ENCODE measurements at places on chromosomes 12 and 14. TPM values are rescaled to one million over a fixed set of nuclear protein-coding genes. Genes with fewer than 3 reads are reported as not detected.

DNA sequence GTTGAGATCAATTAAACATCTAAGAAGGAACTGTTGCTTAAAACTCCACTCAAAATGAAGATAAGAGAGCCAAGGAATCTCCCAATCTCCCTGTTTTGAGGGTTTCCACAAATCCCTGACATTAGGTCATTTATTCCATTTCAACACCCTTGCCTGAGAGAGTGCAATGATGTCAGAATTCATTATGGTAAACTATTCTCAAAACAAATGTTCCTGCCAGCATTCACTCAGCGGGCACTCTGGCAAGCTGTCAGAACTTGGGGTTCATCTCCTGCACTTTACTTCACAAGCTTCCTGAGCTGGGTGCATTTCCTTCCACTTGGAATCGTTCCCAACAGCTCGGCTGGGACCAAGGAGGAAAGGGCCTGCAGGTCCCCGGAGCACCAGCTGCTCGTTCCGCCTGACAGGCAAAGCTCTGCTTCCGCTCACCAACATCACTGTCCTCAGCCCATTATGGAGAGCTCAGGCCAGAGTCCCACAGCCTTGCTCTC, 117.8 kb downstream of the TTC7B start:
- no peak for DNase-seq
- no peaks in the 10 kb centered on the region for H3K27me3 ChIP-seq
- no peak overlapping the region for H3K4me3 ChIP-seq
- peaks cover 4% of the 10 kb centered on the region for H3K4me1 ChIP-seq

DNA sequence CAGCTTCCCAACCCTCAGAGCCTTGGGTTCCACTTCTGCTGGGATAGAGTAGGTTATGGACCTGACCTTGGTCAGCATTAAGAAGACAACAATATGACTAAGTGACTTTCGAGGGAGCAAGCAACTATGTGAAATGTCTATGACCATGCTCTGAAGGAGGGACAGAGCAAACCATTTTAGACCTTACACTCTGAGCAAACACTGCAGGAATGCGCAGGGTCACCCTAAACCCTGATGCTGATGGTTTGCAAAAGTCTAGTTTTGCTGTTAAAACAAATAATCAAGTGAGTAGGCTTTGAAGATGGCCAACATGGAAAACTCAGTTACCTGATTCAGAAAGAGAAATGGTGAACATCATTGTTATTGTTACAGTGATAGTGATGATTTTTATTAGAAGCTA, 8.7 kb downstream of the ZCCHC8 start:
- peaks cover 37% of the 10 kb centered on the region for H3K36me3 ChIP-seq
- H3K27ac ChIP-seq, result no peak overlapping the region
- no peak overlapping the region for H3K4me3 ChIP-seq
- no peaks in the 10 kb centered on the region for H3K27me3 ChIP-seq

DNA sequence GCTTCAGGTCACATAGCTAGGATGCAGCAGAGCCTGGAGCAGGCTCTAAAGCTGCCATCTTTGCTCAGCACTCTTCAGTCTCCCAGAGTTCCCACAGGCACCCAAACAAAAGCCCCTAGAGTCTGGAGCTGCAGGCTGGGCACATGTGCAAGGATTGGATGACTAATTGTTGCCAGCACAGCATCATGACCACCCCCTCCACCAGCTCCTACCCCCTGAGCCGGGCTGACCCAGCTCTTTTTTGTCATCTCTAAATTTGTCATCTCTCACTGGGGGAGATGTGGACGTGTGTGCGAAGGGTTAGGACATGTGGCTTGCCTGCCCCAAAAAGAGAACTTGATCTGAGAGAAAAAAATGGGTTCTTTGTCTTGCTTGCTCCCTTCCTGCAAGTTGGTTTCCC, 4.3 kb upstream of the MMP19 start:
- H3K4me1 ChIP-seq, result no peaks in the 10 kb centered on the region
- H3K4me3 ChIP-seq, result no peak overlapping the region
- no peaks in the 10 kb centered on the region for H3K36me3 ChIP-seq
- DNase-seq, result no peak

DNA sequence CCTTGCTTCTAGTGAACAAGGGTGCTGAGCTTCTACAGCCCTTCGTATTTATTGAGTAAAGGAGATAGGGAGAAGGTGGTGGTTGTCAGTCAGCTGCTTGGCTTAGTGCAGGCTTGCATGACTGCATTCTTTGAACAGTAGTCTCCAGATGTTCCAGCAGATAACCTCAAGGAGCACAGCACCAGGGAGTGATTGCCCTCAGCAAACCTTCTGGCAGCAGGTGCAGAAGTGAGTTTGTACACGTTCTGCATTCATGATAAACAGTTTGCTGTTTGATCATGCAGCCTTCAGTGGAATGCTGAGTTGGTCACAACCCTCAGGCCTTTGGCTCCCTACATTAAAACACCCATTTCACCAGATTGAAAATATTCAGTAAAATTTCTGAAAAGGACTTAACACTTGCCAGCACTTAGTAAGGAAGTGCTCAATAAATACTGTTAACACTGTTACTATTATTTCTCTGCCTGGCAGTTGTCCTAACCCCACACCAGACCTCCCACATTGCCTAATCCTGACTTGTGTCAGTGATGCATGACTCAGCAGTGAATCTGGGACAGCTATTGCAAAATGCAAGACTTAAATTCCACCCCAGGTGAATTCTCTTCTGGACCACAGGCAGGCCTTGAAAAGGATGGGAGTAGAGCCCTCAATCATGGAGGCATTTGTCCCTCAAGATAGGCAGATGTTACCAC, 18.9 kb upstream of the CARMIL3 start:
- no peak overlapping the region for H3K27ac ChIP-seq
- no peak for DNase-seq
- H3K4me1 ChIP-seq, result no peaks in the 10 kb centered on the region
- H3K36me3 ChIP-seq, result no peaks in the 10 kb centered on the region

DNA sequence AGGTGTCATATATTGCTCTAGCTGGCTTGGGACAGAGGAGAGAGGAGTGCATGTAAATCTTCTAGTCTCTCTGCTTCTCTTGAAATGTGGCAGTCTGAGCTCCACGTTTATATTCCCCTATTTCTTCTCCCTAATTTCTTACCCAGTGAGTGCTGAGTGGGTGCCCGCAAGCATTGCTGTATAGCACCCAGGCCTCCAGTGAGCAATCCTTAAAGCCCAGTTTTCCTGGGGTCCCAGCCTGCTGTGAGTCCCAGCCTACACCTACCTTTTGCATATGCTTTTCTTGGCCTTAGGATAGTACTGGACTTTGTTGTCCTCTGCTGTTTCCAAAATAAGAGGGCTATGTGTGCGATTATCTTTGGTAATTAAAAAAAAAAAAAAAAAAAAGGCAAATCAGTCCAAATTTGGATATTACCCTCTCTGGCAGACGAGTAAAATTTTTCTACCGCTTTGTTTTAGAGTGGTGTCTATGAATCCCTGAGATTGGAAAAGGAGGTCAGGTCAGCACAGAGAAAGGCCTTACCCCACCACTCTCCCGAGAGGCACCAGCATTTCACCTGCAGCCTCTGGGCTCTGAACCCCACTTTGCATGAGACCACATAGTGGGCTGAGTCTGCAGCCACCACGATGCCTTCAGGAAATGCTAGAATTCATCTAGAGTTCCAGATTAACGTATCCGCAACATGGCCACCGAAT, 1.1 kb downstream of the MGST1 start:
- H3K27me3 ChIP-seq, result no peaks in the 10 kb centered on the region
- no peak overlapping the region for H3K27ac ChIP-seq
- H3K36me3 ChIP-seq, result no peaks in the 10 kb centered on the region
- DNase-seq, result no peak

GRCh38 chr14:104586832-104587620, 7.5 kb downstream of the C14orf180 start:
- no peaks in the 10 kb centered on the region for H3K4me1 ChIP-seq
- no peak overlapping the region for H3K27ac ChIP-seq
- H3K4me3 ChIP-seq, result no peak overlapping the region
- H3K27me3 ChIP-seq, result no peaks in the 10 kb centered on the region
- no peak for DNase-seq
- H3K36me3 ChIP-seq, result no peaks in the 10 kb centered on the region

DNA sequence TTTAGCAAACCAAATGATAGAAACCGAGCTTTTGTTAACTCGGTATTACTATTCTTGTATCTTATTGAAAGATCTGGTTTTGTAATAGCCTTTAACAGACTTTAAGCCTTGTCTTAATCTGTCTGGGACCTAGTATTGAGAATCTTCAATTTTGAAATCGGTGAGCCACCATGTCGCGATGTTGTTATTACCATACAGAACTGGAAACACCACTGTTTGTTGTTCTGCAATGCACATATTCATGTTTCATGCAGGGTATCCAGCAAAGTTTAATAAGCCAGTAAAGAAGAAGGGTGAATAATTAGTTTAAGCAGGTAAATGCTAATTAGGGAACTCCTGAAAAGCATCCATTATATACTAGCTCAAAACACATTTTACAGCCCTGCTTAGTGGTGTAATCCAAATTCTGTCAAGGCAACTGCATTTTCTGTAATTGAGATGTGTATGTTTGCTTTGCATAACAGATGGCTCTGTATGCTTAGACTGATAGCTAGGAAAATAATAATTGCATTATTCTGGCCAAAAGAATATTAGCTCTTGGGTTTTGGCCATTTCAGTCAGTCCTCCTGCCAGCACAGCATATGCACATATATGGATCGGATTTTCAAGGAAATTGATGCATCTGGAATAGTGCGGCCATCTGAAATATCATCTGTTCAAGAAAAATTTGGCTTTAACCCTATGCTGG, 389.2 kb downstream of the EGLN3 start:
- no peaks in the 10 kb centered on the region for H3K4me1 ChIP-seq
- DNase-seq, result no peak
- no peaks in the 10 kb centered on the region for H3K36me3 ChIP-seq
- no peaks in the 10 kb centered on the region for H3K27me3 ChIP-seq
- no peak overlapping the region for H3K4me3 ChIP-seq

Gene TRHDE
- total RNA-seq, result 1.9 TPM

Gene INF2
- 195 TPM for total RNA-seq

Gene TMEM132D
- total RNA-seq, result not detected

Gene E2F7
- 13.1 TPM for total RNA-seq

Gene WASHC3
- total RNA-seq, result 21.5 TPM

Gene KCNJ8
- not detected for total RNA-seq

Gene P2RX2
- total RNA-seq, result 1.2 TPM

Gene FRMD6
- total RNA-seq, result 40.7 TPM

Gene CCDC184
- 0.74 TPM for total RNA-seq

All from Panc1 (cell line).